ENCODE measurements at places on chromosomes 6 and 20. TPM values are rescaled to one million over a fixed set of nuclear protein-coding genes. Genes with fewer than 3 reads are reported as not detected.

DNA sequence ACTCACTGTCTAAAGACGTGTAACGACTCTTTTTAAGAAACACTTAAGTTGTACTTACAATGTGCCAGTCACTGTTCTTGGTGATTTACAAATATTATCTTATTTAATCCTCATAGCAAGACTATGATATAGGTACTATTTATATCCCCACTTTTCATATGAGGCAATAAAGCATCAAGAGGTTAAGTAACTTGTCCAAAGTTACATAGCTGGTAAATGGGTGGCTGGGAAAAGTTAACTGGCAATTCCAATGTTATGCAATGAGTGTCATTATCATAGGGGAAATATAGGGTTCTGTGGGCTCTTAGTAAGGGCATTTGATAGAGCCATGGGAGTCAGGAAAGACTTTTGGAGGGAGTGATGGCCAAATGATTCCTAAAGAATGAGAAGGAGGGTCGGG lies 21.4 kb upstream of the RIPOR2 start:
- no peak for DNase-seq

DNA sequence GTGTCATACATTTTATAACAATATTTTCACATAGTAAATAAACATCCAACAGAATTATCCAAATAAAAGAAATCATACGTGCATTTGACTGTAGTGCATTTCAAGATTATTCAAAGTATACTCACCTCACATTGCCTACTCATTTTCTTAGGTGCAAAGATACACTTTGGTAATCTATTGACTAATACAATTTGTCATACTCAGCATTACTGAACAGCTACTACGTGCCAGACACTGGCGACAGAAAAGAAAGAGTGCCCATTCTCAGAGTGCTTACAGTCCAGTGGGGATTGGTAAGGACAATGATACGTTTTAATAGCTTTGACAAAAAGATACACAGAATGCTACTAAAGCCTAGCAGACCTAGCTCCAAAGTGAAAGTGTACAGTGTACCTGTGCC lies 42.0 kb downstream of the FBXL4 start:
- DNase-seq = no peak

GRCh38 chr20:5141615-5142014 lies 14.8 kb downstream of the CDS2 start:
- DNase-seq = no peak

DNA sequence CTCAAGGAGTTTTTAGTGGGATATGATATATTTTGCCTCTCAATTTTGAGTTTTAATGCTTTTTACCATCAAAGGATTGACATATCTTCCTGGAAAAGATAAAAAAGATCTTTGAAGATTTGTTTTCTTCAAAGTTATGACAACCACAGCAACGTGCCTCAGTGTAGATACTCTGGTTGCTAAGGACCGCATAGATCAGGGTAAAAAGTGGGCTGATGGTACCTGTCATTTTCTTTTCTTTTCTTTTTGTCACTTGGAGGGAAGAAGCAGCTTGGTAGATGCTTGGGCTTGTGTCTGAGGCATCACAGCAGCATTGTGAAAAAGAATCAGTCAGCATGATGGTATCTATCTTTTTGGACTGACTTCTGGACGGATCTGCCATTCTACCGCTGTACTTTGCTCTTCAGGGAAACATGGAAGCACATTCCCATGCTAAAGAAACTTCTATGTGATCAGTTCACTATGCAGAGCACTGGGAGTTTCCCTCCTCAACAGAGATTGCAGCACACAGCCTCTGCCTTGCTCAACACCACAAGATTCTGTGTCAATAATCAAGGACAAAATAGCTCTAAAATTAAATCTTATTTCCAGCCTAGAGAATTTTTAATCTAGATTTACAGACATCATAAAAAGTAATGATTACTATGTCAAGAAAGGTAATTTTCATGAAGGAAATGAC lies 54.8 kb upstream of the SGK1 start:
- no peak for DNase-seq

GRCh38 chr6:151335930-151336329 lies 55.4 kb downstream of the ZBTB2 start:
- no peak for DNase-seq

- DNase-seq = no peak
Observed at GRCh38 chr20:8545212-8545611, 413.1 kb downstream of the PLCB1 start.

GRCh38 chr6:94446120-94446519 lies 1026.8 kb upstream of the EPHA7 start:
- no peak for DNase-seq

- DNase-seq = peak; percentile 90
Observed at GRCh38 chr6:26022132-26022472, 59.5 kb downstream of the TRIM38 start.

GRM1 gene
- 0.03 TPM for polyA plus RNA-seq

COL21A1 gene
- 0.11 TPM for polyA plus RNA-seq

GJA10 gene
- polyA plus RNA-seq = not detected

MOG gene
- polyA plus RNA-seq = not detected

SLC35F1 gene
- polyA plus RNA-seq = not detected

TNF gene
- polyA plus RNA-seq = not detected

RAB23 gene
- 3.4 TPM for polyA plus RNA-seq
